ENCODE measurements at places on chromosomes 12 and 14.

DNA sequence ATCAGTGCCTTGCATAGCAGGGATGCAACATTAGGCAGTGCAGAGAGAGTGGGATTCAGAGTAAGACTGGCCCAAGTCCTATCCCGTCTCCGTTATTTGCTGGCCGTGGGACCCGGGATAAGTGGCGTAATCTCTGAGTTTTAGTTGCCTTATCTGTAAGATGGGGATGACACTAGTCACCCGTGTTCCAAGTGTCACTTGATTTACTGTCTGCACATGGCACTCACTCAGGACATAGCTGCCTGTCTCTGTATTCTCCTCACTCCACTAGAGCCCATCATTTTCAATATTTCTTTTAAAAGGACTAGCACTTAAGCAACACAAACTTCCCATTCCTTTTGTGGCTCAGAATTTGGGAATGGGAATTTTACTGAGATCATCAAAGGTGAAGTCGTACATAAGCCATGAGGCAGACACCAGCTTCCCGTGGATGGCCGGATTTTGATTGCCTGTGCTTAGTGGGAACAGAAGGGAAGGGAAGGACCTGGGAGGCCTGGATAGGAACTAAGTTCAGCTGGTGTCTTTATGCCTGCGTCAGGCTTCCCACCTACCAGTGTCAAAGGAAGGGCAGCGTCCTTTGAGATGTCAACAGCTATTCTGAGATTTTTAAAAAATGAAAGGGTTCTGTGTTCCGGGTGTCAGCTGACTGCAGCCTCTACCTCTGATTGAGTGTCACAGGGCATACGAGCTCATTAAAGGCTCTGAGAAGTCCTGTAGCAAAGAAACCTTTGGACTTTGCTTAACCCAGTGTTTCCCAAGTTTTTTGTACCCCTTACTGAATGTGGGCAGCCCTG is 361.4 kb downstream of the CACNA1C start:
- DNase-seq = no peak

- DNase-seq = no peak
Measured at GRCh38 chr12:66860752-66861750, 182.2 kb upstream of the GRIP1 start.

GRCh38 chr12:6539707-6540134 is 5.4 kb downstream of the GAPDH start:
- DNase-seq = no peak

- DNase-seq = no peak
Measured at GRCh38 chr12:24499151-24500146, 449.5 kb downstream of the BCAT1 start.

DNA sequence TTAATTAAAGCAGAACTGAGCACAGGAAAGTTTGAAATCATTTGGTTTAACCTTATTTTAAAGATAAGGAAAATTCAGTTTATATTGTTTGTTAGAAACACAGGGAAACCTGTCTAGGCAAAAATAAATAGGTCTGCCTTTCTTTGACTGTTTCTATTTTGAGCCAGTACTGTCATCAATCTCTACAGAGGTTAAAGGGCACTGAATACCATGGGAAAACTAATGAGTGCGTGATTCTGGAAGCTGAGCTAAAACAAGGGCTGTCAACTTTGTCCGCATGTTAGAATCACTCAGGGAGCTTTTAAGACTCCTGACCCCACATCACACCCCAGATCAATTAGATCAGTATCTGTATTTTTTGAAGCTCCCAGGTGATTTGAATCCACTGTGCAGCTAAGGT is 38.8 kb downstream of the NOPCHAP1 start:
- no peak for DNase-seq

DNA sequence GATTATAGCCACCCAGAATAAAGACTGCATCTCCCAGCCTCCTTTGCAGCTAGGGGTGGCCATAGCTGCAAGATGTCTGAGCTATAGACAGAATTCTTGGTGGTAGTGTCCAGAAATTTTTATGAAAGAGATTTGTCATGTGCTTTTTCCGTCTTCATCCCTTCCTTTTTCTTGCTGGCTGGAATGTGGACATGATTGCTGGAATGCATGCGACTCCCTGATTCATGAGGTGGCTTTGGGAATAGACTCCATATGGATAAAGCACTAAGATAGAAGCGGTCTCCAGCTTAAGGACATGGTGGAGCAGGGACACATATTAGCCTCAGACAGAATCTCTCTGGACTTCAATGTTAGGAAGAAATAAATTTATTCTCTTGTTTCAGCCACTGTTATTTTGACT is 10.0 kb upstream of the HSPB8 start:
- no peak for DNase-seq

Measured in NCI-H1048 (cell line).